Activated naive CD8-positive, alpha-beta T cell treated with anti-CD3 and anti-CD28 coated beads, Interleukin-2, amount 10 ng/mL, durations not matched to agents 7 days and 5 days (primary cell): ENCODE measurements at places on chromosomes 4 and X.

DNA sequence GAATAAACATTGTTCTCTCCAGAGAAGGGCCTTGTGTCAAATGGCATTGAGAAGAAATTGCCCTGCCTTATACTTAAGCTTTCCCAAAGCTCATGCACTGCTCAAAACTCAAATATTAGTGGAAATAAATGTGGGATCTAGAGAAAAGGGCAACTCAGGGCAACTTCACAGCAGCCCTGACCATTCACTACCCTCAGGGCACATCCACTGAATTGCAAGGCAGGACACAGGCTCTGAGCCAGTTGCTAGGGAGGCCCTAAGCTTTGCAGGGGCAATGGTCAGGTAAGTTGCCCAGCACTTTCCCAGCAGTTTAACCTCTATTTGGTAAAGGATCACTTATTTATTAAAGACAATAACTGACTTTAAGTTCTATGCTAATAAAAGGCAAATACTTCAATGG is 255.3 kb upstream of the TEX13A start:
- no peak for DNase-seq

DNA sequence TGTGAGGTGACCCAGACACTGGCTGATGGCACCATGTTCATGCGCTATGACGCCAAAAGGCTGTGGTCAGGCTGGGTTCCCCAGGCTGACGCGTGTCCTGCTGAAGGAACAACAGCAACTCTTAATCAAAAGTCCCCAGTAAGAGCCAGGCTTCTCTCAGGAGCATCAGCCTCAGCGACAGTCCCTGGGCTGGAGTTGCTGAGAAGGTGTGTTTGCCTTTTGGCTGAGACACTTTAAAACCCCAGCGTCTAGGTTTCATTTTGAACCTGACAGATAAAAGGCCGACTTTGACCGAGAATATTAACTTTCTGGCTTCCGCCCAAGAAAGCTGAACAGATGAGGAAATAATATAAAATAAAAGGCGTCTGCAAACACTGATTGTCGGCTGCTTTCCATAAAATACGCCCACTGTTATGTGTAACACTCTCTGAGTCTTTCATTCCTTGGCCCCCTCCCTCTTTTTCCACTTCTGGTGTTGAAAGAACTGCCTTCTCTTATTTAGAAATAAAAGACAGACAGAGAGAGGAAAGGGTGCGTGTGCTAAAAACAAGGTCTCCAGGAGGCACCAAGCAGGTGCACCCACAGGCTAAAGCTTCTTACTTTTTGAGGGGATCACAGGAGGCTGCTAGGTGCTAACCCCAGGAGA is 373.6 kb downstream of the MID1IP1 start:
- DNase-seq: peak; percentile 40

- no peak for DNase-seq
Measured at GRCh38 chr4:126209147-126209546, 894.4 kb downstream of the FAT4 start.

- DNase-seq: no peak
Measured at GRCh38 chrX:54922547-54922946, 1.9 kb downstream of the TRO start.

- DNase-seq: no peak
Measured at GRCh38 chr4:19924761-19925160, 326.9 kb upstream of the SLIT2 start.
